Activated gamma-delta T cell (primary cell): ENCODE measurements at places on chromosomes 1 and 21.

DNA sequence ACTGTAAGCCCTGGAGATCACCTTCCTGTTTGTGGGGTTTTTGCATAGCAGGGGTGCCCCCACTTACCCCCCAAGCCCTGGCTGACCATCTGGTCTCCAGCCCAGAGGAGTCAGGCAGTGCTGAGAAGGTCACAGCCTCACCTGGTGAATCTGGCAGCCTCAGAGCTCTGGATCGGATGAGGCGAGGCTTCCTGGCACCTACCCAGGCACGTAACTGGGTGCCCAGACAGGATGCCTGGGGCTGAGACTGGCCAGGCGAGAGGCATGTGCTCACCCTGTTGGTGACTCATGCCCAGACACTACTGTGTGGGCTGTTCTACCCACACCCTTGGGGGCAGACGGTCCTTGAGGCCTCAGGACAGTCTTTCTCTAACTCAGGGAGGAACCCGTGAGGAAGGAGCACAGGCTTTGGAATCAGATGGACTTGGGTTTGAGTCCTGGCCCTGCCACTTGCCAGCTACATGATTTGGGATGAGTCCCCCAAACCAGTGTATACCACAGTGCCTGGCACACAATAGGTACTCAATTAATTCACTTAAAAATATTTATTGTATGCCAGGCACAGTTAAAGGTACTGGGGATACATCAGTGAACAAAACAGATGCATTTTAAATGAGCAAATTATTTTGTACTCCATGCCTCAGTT lies 15.1 kb upstream of the PADI3 start:
- no peak for DNase-seq

DNA sequence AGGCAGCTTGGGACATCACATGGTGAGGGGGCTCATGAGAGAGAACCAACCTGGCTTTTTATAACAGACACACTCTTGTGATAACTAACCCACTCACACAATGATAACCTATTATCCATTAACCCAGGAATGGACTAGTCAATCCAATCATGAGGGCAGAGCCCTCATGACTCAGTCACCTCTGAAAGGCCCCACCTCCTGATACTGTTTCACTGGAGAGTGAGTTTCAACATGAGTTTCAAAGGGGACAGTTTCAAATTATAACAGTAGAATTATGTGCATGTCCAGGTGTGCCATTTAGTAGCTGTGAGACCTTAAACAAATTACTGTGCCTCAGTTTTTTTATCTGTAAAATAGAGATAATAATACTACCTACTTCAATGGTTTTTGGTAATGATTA lies 47.6 kb upstream of the PPP2R5A start:
- no peak for DNase-seq

DNA sequence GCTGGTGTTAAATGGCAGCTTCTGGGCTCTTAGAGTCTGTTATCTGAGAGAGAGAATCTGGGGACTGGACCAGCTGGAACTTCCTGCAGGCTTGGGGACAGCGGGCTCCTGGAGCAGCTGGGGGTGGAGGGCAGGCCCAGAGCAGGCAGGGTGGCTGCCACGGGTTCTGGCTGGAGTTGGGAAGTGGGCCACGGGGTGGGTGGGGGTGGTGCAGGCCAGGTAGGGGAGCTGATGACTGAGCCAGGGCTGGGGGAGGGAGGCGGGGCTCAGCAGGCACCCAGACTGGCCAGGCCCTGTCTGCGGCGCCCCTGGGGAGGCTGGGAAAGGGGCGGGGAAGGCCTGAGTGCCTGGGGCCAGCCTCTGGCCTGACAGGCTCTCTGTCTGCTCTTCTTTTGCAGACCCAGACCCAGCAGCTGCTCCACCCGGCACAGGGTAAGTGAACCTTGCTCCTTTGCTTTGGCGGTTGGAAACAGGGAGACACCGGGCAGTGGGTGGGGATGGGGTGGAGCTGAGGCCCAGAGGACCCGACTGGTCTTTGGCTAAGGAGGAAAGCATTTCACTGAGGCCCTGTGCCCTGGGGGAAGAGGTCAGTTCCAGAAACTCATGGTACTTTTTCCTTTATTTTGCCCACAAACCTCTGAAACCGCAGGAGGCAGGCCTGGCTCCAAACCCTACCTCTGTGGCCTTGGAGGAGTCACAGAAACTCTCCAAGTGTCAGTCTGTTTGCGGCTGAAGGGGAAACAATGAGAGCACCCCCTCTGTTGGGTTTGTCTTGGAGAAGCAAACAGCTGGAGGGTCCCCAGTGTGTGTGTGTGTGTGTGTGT lies 48.8 kb downstream of the ARHGEF10L start:
- DNase-seq, result no peak

DNA sequence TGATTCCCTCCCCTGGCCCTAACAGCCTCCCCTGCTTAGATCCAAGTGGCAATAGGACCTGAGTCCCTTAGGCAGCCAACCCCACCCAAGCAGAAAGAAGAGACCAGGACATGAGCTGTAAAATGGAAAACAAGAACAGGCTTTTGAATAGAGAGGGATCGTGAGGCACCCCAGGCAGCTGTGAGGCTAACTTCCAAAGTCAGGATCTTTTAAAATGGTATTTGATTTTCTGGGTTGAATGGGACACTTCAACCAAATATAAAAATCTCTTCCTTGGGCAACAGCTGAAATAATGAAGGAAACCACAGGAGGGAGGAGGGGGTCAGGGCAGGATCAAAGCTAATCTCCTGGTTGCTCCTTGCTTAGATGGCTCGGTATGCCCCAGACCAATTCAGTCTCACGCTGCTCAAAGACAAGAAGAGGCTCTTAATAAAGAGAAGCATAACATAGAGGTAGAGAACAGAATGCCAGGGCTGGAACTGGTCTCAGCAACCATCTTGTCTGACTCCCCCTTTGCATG lies 28.6 kb upstream of the AVPR1B start:
- no peak for DNase-seq

DNA sequence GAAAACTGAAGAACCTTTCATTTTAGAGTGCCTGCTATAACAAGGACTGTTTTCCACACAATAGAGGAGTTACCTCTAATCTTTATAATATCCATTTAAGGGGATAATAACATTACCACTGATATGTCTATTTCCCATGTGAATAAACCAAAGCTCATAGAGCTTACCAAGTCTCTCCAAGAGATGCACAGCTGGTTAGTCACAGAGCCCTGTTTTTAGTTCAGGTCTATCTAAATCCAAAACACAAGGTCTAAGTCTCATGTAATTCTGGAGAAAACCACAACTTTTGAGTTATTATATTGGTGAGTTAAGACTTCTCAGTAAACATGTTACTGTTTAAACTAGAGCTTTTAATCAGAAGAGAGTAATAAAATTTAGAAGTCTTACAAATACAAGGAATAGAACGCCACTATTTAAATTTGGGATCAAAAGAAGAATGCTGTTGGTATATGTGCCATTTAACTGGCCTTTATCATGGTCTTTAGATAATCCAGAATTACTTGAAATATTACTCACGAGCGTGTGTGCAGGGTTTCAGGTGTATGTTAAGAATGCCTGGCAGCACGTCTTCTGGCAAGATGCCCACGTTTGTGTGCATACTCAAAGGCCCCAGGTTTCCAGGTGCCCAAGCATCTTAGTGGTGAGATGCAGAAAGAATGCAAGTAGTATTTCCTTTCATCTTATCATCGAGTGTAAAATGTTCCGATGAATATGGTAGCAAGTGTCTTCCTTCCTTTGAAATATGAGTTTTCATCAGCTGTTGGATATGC lies 190.6 kb downstream of the FMN2 start:
- no peak for DNase-seq

- DNase-seq, result no peak
These were observed at the start of gene PLA2G4A for GRCh38 chr1:186828611-186829454. Gene PLA2G4A, plus strand, starts transcription at chr1:186828949. Its CDS starts 25,406 bp downstream, at chr1:186854355.

- no peak for DNase-seq
These were observed 504 bp downstream of the SCCPDH start for GRCh38 chr1:246724731-246725095.

GRCh38 chr1:224846119-224846907 lies 83.2 kb upstream of the DNAH14 start:
- no peak for DNase-seq

- no peak for DNase-seq
These were observed 73.7 kb downstream of the DDR2 start for GRCh38 chr1:162706003-162706402.

DNA sequence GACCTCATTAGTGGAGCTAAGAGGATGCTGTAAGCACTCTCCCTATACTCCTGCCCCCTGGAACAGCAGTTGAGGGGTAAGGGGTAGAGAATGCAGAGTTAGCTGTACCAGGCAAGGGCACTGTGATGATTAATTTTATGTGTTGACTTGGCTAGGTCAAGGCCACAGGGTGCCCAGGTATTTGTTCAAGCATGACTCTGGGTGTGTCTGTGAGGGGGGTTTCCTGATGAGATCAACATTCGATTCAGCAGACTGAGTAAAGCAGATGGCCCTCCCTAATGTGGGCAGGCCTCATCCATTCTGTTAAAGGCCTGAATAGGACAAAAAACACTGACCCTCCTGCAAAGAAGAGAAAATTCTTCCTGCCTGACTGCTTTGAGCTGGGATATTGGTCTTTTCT lies 110.8 kb downstream of the KCND3 start:
- DNase-seq, result no peak

DNA sequence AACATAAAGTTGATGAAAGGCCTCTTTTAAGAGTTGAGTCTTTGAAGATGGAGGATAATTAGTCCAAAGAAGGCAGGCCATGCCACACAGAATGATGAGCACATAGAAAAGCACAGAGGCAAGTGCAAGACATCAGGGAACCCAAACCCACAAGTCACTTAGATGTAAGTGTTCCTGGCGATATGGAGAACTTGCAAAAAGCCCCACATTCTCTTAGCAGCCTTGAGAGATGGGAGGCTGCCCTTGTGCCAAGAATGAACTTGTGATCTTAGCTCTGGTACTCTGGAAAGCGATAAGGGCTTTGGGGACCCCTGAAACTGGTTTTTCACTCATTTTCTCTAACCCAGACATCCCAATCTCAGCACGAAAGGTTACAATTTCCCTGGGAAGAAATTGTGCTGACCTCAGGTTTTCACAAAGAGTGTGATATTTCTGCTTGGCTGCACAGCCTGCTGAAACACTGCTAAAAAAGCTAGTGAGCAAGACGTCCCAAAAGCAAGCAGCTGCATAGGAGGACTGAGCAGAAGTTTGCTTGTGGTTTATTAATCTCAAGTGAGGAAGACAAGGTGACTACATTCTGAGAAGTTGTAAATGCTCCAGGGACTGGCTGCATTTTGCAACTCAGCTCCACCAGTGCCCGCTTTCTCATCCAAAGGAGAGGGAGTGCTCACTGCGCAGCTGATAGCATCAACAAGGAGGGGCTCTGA lies 496.9 kb upstream of the CAMK1G start:
- DNase-seq, result no peak

GRCh38 chr1:184030433-184031091 lies 7.0 kb downstream of the COLGALT2 start:
- DNase-seq, result no peak

GRCh38 chr1:184567637-184568036 lies 180.8 kb downstream of the C1orf21 start:
- DNase-seq, result no peak

DNA sequence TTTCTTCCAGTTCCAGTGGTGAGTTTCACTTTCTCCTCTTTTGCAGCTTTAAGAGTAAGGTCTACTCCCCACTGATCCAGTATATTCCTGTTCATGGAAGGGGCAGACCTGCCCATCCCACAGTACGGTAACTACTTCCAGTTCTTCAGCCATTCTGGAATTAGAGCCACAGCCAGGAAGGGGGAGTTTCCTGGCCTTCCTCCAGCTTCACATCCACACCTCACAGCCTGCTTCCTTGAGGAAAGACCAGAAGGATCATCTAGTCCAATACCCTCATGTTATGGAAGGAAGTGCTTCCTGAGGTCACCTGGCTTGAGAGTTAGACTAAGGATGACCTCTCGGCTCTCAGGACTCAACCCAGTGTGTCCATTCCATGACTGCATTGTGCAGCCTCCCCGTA lies 597.8 kb downstream of the KIF26B start:
- no peak for DNase-seq

- DNase-seq, result no peak
These were observed 257.1 kb upstream of the PTBP2 start for GRCh38 chr1:96464522-96464921.

- DNase-seq, result no peak
These were observed 12.0 kb upstream of the TARBP1 start for GRCh38 chr1:234490793-234491479.

DNA sequence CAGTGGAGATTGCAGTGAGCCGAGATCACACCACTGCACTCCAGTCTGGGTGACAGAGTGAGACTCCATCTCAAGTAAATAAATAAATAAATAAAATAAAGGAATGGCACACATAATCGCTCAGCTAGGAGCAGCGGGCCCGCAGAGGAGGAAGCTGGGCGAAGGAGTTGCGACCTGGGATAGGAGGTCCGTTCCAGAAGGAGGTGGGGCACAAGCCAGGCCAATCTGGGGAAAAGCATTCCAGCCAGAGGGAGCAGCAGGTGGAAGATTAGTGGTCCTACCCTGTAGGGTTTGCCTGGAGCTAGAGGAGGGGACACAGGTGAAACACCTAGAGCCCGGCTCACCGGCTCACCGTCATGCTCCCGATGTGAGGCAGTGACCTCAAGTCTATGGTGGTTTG lies 40.3 kb upstream of the CASZ1 start:
- DNase-seq, result no peak

- DNase-seq, result no peak
These were observed 55.8 kb downstream of the IARS2 start for GRCh38 chr1:220149742-220150141.

DNA sequence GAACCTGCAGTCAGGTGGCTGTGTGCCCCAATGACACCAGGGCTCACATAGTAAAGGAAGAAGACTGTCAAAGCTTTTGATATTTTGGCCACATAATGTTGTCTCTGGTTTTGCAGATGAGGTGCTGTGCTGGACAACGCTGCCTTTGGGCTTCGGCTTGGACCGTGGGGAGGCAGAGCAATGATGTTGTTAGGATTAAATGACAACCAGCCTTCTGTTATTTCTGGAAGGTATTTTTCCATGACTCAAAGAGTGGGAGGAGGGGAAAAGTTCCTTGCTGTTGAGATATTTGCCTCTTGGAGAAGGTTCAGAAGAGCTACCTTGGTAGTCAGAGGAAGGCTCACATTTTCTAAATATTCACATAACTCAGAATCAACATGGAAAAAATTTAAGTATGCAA lies 187.3 kb upstream of the GALNT2 start:
- no peak for DNase-seq

DNA sequence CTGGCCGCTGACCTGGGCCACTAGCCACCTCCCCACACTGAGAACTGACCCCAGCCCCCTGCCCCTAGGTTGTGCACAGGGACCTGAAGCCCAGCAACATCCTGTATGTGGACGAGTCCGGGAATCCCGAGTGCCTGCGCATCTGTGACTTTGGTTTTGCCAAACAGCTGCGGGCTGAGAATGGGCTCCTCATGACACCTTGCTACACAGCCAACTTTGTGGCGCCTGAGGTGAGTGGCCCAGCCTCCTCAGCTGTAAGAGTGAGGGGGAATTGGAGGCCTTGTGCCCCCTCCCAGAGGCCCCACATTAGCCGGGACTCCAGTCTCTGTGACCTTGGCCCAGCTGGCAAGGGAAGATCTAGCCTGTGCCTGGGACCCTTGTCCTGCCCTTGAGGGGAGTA lies 41.8 kb downstream of the RPS6KA1 start:
- DNase-seq, result no peak
